ENCODE measurements at places on chromosomes 16 and 17. TPM values are rescaled to one million over a fixed set of nuclear protein-coding genes. Genes with fewer than 3 reads are reported as not detected.
A peak's percentile ranks its signal among the peaks of the same experiment; 100 is the strongest.

- H3K27me3 ChIP-seq, result no peaks in the 10 kb centered on the region
- no peak overlapping the region for H3K4me3 ChIP-seq
- no peak overlapping the region for H3K27ac ChIP-seq
- no peaks in the 10 kb centered on the region for H3K4me1 ChIP-seq
Measured at GRCh38 chr17:2427910-2428309, 27.1 kb upstream of the MNT start.

DNA sequence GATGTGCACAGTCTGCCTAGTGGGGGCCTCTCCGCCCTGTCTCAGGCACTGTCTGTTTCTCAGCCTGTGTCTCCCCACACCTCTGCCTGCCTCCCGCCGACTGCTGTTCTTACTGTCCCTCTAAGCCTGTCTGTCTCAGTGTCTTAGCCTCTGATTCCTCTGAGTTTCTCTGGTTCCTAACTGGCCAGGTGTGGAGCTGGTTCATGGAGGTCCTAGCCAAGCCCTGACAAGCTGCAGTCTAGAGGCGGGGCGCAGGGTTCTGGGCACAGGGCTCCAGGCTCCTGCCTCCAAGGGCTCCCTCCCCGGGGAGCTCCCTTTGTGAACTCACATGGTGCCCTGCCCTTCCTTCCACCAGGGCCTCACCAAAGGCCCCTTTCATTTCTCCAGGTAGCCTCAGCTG is 19.4 kb downstream of the C17orf100 start:
- H3K27ac ChIP-seq, result no peak overlapping the region
- no peak for DNase-seq
- H3K4me3 ChIP-seq, result no peak overlapping the region
- no peaks in the 10 kb centered on the region for H3K4me1 ChIP-seq
- no peaks in the 10 kb centered on the region for H3K36me3 ChIP-seq

DNA sequence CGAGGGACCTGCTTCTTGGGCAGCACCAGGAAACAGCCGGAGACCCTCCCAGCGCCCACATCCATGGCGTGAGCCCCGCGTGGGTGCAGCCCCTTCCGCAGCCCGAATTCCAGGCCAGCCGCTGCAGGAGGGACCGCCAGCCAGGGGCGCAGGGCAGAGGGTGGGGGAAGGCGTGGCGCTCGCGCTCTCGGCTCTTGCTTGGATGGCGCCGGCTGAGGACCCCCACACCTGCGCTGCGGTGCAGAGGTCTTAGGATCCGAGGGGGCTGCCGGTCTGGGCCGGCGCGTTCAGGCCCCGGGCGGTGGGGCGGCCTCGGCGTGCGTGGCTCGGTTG is 28.8 kb downstream of the ACTG1 start:
- no peaks in the 10 kb centered on the region for H3K27me3 ChIP-seq
- peaks cover 17% of the 10 kb centered on the region for H3K4me1 ChIP-seq
- DNase-seq, result no peak
- H3K27ac ChIP-seq, result no peak overlapping the region
- no peak overlapping the region for H3K4me3 ChIP-seq

GRCh38 chr17:77127735-77128361 is 12.9 kb upstream of the SEC14L1 start:
- H3K4me1 ChIP-seq, result peaks cover 42% of the 10 kb centered on the region
- H3K36me3 ChIP-seq, result no peaks in the 10 kb centered on the region
- peak; percentile 41 for DNase-seq
- H3K4me3 ChIP-seq, result no peak overlapping the region
- no peaks in the 10 kb centered on the region for H3K27me3 ChIP-seq

Gene HAS3
- total RNA-seq, result 1.7 TPM

Gene KRT25
- not detected for total RNA-seq

Gene NKIRAS2
- 60.5 TPM for total RNA-seq
